Effector memory CD8-positive, alpha-beta T cell (primary cell): ENCODE measurements at places on chromosomes 4 and X.

GRCh38 chrX:12383196-12383595 is 244.9 kb downstream of the FRMPD4 start:
- DNase-seq: no peak

DNA sequence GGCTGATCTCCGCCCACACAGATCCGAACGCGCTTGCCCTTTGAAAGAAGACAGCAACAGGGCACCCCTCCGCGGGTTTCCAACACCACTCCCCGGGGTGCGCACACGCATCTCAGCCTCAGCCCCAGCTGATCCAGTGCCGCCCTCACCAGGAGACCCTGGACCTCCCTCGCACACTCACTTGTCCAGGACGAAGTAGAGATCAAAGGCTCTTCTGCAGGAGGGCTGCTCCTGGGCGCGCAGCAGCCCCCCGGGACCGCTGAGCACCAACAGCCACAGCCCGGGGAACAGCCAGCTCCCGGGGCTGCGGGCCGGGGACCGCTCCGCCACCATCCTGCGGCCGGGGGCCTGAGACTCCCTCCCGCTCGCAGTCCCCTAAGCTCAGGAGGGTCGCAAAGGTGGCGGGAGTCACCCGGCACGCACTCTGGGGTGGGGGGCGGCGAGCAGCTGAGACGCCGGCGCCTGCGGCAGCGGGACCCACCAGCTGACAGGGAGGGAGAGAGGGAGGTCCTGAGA is 743 bp downstream of the ANTXR2 start:
- peak; percentile 51 for DNase-seq

DNA sequence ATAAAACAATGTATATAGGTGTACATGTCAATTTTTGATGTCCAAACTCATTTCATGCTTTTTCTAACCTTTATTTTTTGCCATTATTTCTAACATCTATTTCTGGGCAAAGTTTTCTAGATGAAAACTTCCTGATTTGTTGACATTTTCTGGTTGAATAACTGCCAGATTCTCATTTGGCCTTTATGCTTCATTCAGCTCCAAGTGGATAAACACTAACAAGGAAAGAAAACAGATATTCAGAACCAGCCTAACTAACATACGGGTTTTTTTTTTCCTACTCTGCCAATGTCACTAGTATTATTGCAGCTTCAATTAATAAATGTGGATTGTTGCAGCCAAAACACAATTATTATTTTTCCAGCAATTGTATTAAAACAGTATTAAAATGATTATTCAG is 50.9 kb upstream of the RAP1GDS1 start:
- no peak for DNase-seq

DNA sequence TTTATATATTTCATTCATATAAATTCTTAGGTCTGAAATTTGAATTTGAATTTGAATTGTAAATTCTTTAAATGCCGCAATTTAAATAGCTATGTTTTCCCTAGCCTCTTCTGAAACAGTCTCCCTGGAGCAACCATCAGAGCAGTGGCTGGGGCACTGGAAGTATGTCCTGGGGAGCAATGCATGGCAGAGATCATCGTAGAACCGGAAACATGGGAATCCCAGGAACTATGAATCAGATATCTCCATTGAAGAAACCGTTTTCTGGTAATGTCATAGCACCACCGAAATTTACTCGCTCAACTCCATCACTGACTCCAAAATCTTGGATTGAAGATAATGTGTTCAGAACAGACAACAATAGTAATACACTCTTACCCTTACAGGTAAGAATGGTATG is 4.9 kb downstream of the CPEB2 start:
- no peak for DNase-seq

- no peak for DNase-seq
Measured at GRCh38 chr4:57064811-57065711, 45.1 kb downstream of the IGFBP7 start.

GRCh38 chr4:159160242-159160641 is 57.4 kb downstream of the RAPGEF2 start:
- DNase-seq: no peak

DNA sequence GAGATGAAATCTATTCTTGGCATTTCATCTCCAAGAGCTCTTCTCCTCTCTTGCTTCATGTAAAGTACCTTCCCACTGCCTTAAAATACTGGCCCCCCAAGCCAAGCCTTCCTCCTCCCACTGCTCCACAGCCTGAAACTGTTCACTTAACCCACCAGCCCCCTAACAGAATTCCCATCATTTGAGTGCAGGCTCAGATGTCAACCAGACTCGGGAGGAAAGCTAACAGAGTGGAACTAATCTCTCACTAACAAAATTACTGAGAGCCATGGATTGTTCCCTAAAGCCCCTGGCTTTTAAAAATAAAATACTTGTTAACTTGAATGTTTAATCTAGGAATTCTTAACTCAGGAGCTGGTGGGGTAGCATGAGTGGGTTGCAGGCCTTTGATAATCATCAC is 7.1 kb upstream of the DCUN1D4 start:
- no peak for DNase-seq

DNA sequence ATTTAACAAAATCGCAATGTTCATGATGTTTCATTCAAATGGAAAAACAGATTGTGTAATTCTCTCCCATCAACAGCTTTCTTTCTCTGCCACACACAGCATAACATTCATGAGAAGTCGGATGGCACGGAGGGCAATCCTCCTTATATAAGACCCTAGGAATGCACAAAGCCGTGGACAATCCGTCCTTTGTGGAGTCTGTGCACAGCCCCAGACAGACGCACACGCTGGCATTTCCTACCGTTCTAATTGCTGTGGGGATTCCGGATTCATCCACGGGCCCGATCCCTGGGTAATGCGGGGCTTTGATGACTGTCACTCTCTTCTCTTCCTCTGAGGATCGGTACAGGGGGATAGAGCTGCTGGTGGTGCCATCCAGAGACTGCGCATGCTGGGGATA is 121.9 kb upstream of the PDLIM3 start:
- DNase-seq: no peak

DNA sequence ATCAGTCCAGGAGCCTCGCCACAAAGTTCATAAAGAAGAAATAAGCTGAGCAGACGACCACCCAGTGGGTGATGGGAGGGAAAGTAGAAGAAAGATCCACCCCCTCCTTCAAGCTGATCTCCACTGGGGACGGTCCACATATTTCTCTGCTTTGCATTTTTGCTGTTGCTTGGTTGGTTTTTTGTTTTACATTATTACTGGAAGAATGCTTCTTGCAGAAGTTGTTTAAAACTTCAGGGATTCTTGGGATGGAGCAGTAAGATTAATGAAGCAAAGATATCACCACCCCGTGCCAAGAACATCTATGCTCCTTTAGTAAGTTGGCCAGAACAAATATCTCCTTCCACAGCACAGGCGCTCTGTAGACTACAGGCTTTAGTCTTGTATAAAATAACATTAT is 30.1 kb downstream of the LGI2 start:
- DNase-seq: no peak
